ENCODE measurements at places on chromosomes 16 and 17. TPM values are rescaled to one million over a fixed set of nuclear protein-coding genes. Genes with fewer than 3 reads are reported as not detected.

DNA sequence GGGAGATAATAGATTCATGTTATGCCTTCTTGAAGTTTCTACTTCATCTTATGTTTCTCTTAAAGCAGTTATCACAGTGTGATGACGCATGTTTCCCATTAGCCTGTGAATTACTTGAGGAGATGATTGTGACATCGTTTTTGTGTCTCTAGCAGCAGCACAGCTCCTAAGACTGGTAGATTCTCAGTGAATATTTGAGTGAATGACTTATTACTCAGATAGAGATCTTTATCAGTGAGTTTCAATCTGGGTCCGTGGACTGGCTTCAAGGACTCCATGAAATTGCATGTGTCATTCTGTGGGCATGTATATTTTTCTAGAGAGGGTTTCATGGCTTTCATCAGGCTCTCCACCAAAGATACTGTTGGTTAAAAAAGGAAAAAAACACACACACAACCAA, 29.9 kb downstream of the YPEL2 start:
- peaks cover 37% of the 10 kb centered on the region for H3K4me1 ChIP-seq
- H3K36me3 ChIP-seq = peaks cover 11% of the 10 kb centered on the region
- H3K27ac ChIP-seq = peak overlapping the region; percentile 19
- no peak for DNase-seq
- H3K27me3 ChIP-seq = no peaks in the 10 kb centered on the region

The KCNAB3 gene
- 18.8 TPM for total RNA-seq

DNA sequence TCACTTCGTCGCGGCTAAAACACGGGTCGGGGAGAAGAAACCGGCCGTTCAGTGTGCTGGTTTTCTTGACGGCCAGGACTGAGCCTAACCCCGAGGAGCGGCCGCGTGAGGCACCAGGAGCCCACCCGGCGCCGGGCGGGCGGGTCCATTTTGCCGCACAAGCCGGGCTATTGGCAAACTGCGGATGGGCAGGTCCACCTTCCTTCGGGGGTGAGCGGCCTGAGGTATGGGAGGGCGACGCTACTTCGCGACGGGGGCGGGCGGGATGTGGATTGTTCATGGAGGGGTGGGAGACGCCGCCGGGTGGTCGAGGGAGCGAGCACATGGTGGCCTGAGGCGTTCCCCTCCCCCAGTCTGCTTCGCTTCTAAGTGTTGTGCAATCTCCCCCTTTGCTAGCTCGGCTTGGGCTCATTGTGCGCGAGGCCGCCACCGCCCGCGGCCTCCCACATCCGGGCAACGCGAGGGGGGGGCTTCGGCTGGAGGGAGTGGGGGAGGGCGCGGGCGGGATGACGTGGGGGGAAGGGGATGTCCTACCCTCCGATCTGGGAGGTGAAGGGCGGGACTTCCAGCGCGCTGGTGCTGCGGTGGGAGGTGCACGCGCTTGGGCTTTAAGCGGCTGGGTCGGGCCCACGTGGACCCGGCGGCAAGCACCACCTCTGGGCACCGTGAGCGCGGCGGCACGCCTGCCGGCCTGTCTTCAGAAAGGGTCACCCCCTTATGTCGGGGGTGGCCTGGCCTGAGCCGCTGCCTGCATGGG, 5.9 kb upstream of the CD68 start:
- DNase-seq = peak; percentile 79
- no peaks in the 10 kb centered on the region for H3K27me3 ChIP-seq
- peaks cover 24% of the 10 kb centered on the region for H3K4me1 ChIP-seq
- peaks cover 51% of the 10 kb centered on the region for H3K36me3 ChIP-seq
- H3K4me3 ChIP-seq = peak overlapping the region; percentile 98

The KLHL10 gene
- total RNA-seq = not detected

The MSL1 gene
- 132 TPM for total RNA-seq

GRCh38 chr16:89216315-89217137, 977 bp upstream of the ZNF778 start:
- DNase-seq = no peak
- peak overlapping the region; percentile 95 for H3K27ac ChIP-seq
- peak overlapping the region; percentile 90 for H3K4me3 ChIP-seq
- H3K4me1 ChIP-seq = peaks cover 13% of the 10 kb centered on the region

- H3K27ac ChIP-seq = no peak overlapping the region
- no peak overlapping the region for H3K4me3 ChIP-seq
- no peaks in the 10 kb centered on the region for H3K4me1 ChIP-seq
- DNase-seq = peak; percentile 48
- peaks cover 13% of the 10 kb centered on the region for H3K27me3 ChIP-seq
Measured at GRCh38 chr17:42937712-42938596, 26.3 kb downstream of the AARSD1 start.

DNA sequence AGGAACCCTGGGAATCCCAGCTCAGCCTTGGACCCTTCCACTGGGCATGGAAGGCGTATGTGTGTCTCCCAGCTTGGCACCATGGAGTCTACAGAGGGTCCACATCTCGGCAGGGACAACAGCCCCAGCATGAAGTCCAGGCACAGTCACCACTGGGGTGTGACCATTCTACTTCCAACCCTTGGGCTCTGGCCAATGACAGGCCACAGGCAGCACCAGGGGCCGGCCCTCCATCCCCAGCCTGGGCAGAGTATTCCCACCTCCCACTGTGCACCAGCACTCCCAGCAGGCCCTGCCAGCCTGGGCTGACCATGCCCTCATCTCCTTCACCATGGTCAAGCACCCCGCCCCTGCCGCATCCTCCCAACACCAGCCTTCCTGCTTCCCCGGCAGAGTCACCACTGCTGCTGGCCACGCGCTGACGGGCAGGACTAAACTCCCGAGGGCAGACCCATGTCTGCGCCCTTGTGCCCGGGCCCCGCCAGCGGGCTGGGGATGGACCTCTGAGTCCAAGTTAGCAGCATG, 9.5 kb upstream of the PPP1R27 start:
- peaks cover 21% of the 10 kb centered on the region for H3K36me3 ChIP-seq
- no peak for DNase-seq
- H3K4me3 ChIP-seq = no peak overlapping the region
- no peak overlapping the region for H3K27ac ChIP-seq
- H3K4me1 ChIP-seq = peaks cover 1% of the 10 kb centered on the region
- no peaks in the 10 kb centered on the region for H3K27me3 ChIP-seq

DNA sequence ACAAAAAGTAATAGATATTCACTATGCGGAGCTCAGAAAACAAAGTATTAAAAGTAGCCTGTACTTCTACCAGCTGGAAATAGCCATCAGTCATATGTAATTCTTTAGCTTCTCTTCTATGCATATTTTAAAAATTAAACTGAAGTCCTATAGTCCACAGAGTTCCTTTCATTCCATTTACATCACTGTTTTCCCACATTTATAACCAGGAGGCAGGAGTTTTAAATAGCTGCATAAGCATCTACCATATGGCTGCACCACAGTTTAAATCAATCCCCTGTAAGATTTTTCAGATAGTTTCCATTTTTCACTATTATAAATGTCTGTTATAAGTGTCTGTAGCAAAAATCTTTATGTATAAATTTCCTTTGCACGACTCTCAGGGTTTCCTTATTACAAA, 45.1 kb downstream of the ZFHX3 start:
- H3K36me3 ChIP-seq = peaks cover 21% of the 10 kb centered on the region
- DNase-seq = no peak
- no peaks in the 10 kb centered on the region for H3K27me3 ChIP-seq
- H3K27ac ChIP-seq = peak overlapping the region; percentile 60
- H3K4me3 ChIP-seq = no peak overlapping the region

The EME1 gene
- 10.3 TPM for total RNA-seq

GRCh38 chr17:67183531-67183930, 61.5 kb downstream of the HELZ start:
- peaks cover 13% of the 10 kb centered on the region for H3K36me3 ChIP-seq
- H3K27me3 ChIP-seq = no peaks in the 10 kb centered on the region
- H3K4me3 ChIP-seq = no peak overlapping the region
- no peak for DNase-seq

- no peak for DNase-seq
- no peak overlapping the region for H3K4me3 ChIP-seq
- H3K36me3 ChIP-seq = no peaks in the 10 kb centered on the region
Measured at GRCh38 chr16:77692612-77693011, 29.7 kb upstream of the NUDT7 start.

DNA sequence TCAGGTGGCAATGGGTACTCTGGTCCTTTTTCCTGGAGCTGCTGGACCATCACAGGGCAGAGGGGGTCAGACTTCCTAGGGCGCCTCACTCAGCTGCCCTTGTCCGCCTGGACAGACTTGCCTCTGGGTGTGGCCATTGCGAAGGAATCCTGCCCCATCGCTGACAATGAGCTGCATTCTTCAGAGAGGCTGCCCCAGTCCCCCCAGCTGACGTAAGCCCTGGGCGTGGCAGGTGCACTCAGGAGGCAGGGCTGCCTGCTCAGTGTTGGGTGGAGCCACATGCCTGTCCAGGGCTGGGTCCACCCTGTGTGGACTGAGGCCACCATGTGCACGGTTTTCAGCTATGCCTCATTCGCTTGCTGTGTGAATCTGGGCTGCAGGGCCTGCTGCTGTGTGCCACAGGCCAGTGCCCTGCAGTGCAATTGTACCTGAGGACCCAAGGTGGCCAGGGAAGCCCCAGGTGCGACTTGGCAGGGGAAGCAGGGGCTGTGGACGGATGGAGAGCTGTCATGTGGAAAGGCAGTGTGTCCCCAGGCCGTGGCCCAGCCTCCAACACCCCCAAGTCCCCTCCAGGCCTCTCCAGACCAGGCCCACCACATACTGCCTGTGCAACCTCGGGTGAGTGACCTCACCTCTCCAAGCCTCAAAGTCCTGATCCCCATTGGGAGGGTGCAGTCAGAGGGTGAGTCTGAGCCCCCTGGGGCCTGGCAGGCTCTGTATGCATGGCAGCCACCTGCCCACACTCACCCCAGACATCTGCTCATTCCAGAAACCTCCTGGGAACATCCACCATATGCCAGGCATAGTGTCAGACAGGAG, 14.0 kb upstream of the MPRIP start:
- H3K27me3 ChIP-seq = no peaks in the 10 kb centered on the region
- DNase-seq = peak; percentile 81
- peaks cover 35% of the 10 kb centered on the region for H3K4me1 ChIP-seq
- H3K36me3 ChIP-seq = no peaks in the 10 kb centered on the region
- H3K27ac ChIP-seq = peak overlapping the region; percentile 96
- no peak overlapping the region for H3K4me3 ChIP-seq
